ENCODE measurements at places on chromosomes 3 and 15. TPM values are rescaled to one million over a fixed set of nuclear protein-coding genes. Genes with fewer than 3 reads are reported as not detected.

- no peak for DNase-seq
Measured at GRCh38 chr3:63631670-63632069, 20.8 kb upstream of the SNTN start.

DNA sequence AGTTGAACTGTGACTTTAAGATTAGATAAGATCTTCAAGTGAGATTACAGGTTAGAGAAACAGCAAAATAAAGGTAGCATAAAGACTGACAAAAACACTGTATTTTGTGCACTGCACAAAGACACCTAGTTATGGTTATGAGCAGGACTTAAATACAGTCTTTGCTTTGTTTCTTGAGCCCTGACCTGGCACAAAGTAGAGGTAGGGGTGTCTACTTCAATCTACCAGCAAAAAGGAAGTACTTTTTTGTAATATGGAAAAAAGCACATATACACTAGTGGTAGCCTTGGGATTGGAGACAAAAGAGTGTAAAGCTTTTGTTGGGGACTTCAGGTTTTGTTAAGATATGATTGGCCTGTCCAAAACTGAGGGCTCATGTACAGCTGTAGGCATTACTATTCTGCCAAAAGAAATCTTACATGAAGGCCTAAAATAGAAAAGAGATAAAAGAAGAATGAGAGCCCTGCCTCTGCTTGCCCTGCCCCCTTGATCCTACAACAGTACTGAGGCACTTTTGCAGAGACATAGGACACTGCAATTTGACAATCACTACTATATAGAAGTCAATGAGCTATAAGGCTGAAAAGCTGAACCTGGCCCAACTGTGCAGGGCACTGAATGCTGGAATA, 194.3 kb downstream of the CBLB start:
- no peak for DNase-seq

- DNase-seq: peak; percentile 9
Measured at GRCh38 chr15:79028411-79028964, 62.1 kb downstream of the RASGRF1 start.

GRCh38 chr15:56667517-56667916, 65.8 kb downstream of the ZNF280D start:
- DNase-seq: no peak

DNA sequence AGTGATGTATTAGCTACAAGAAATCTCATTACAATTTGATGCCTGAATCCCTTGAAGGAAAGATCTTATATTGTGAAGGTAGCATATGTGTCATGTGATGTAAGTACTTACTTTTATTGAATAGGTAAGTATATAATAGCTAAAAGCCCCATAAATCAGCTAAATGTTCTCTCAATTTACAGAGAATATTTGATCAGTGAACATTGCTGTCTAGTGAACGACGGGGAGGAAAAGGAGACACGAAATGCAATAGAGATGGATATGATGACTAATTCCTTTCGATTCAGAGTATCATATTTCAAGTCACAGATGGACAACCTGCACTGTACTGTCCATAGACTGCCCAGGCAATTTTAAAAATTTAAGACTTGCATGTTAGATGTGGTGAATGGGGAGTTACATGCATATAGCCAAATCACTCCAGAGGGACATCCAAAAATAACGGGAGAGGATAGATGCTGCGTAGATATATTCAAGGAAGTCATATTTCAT, 462.1 kb upstream of the CDIN1 start:
- DNase-seq: no peak

Gene SCN5A
- total RNA-seq: 0.88 TPM

- DNase-seq: peak; percentile 76
Measured at GRCh38 chr15:34436956-34437442, 609 bp downstream of the GOLGA8A start.

Gene LNP1
- 10.7 TPM for total RNA-seq

DNA sequence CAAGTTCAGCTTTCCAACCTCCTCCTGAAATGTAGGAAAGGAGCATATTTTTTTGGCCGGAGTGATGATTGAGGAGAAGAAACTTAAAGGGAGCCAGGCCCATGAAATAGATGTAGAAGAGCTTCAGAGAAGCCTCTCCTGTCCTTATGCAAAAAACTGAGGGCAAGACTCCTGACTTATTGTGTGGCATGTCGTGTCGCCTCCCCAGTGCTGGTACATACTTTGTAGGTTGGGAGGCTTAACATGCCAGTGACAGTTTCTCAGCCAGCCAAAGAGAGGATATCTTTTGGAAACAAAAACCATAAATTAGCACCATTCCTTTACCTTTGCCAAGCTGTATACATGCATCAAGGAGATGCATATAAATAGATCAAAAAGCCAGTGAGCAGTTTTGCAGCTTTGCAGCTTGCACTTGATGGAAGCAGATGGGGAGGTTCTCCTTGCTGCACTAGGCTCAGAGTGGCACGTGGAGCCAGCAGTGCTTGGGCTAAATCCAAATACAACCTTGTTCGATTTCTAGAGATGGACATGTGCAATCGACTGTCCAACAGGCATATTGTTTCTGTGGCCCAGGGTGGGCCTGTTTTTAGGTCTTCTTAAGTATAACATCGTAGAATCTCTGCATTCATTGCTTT, 10.2 kb downstream of the SLCO3A1 start:
- DNase-seq: no peak

- DNase-seq: no peak
Measured at GRCh38 chr3:152626226-152626625, 208.7 kb upstream of the P2RY1 start.

DNA sequence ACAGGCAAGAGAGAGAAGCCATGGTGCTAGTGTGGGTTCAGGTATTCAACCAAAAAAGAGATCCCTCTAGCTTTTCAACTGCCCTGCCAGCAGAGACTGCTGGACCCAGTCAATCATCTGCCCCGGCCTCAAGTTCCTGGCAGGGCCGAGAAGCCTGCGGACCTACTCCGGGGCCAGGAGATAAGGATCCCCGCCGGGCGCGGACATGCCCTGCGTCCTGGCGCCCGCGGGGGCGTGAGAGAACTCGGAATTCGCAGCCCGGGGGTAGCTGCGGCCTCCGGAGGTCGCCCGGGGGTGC, 821 bp upstream of the MAGI1 start:
- DNase-seq: peak; percentile 56

Gene CIB2
- total RNA-seq: 7.5 TPM

- peak; percentile 4 for DNase-seq
Measured at GRCh38 chr3:53711387-53711786, 134.8 kb downstream of the CHDH start.

Gene APOD
- total RNA-seq: 756 TPM

GRCh38 chr3:49173116-49173791, 1.9 kb downstream of the KLHDC8B start:
- DNase-seq: peak; percentile 63

GRCh38 chr3:945738-946137, 147.1 kb upstream of the CNTN6 start:
- no peak for DNase-seq

DNA sequence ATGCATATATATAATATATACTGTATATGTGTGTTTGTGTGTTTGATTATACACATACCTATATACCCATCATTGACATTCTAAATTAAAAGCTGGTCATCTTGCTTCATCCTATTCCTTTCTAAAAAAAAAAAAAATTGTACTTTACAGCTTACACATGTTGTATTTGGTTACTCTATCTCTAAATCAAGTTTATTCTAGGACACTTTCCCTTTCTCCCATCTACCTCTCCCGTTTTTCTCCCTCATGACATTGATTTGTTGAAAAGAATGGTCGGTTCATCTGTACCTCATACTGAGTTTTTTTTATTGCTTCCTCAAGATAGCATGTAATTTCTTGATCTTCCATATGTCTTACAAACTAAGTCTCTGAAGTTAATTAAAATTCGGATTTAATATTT, 26.9 kb downstream of the GABPB1 start:
- DNase-seq: no peak

Gene ROPN1
- 0.54 TPM for total RNA-seq

DNA sequence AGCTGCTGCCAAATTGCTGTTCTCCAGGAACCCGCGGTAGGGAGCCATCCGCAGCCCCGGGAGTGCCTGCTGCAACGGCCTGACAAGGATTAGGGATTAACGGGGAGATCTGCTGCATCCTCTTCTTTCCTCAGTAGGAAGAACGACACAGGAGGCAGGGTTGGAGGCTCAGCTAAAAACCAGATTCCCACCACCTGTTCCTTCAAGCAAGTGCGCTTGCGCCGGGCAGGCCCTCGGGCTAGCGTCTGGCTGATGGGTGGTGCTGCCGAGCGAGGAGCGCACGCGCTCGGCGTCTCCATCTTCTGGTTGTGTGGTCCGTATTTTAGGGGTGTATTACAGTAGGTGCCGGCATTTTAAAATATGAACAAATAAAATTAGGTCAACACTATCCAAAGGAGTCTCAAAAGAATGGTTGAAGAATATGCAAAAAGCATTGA, 25.4 kb upstream of the SLC25A26 start:
- peak; percentile 72 for DNase-seq
